ENCODE measurements at places on chromosomes 5 and 9. TPM values are rescaled to one million over a fixed set of nuclear protein-coding genes. Genes with fewer than 3 reads are reported as not detected.

Gene MTRR
- 75.1 TPM for total RNA-seq

Gene PCSK5
- total RNA-seq, result 1.5 TPM

Gene CCNJL
- not detected for total RNA-seq

Gene SIT1
- total RNA-seq, result not detected

- no peaks in the 10 kb centered on the region for H3K36me3 ChIP-seq
- DNase-seq, result no peak
- no peak overlapping the region for H3K4me3 ChIP-seq
- H3K27me3 ChIP-seq, result no peaks in the 10 kb centered on the region
- no peak overlapping the region for H3K27ac ChIP-seq
- H3K4me1 ChIP-seq, result no peaks in the 10 kb centered on the region
Observed at GRCh38 chr9:90433398-90433941, 209.2 kb downstream of the DIRAS2 start.

Gene VDAC1
- 424 TPM for total RNA-seq
